Activated CD4-positive, alpha-beta T cell treated with anti-CD3 and anti-CD28 coated beads, Interleukin-2, amount 10 ng/mL, durations not matched to agents 7 days and 5 days (primary cell): ENCODE measurements at places on chromosomes 3 and 15. TPM values are rescaled to one million over a fixed set of nuclear protein-coding genes. Genes with fewer than 3 reads are reported as not detected.

GRCh38 chr3:140391061-140391460, 286.8 kb upstream of the TRIM42 start:
- DNase-seq, result no peak

DNA sequence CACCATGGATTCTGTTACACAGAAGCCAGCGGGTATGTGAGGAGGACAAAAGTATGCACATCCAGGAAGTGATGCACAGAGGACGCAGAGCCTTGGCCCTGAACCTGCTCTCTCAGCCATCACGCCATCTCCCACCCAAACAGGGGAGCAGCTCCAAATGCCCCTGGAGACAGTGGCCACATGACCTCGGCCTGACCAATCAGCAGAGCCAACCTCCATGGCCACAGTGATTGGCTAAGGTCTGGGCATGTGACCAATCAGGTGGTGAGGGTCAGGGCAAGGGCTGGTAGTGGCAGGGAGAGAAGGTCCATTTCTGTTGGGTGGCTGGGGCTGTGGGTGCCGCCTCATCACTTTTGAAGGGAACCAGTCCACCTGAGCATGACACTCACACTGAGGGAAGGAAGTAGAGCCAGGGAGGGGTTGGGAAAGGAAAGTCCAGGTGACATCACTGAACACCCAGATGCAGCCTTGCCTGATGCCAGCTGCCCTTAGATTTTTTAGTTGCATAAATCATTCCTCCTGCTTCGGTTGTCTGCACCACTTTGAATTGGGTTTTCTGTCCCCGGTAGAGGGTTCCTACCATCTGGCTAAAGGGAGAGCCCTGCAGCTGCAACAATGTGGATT, 70.3 kb upstream of the IQSEC1 start:
- DNase-seq, result no peak

GRCh38 chr15:69816522-69816921, 281.2 kb downstream of the TLE3 start:
- no peak for DNase-seq

- DNase-seq, result peak; percentile 78
Observed at GRCh38 chr3:112128843-112129727, 4.0 kb downstream of the GCSAM start.

GRCh38 chr3:85594676-85595075, 635.9 kb downstream of the CADM2 start:
- no peak for DNase-seq

DNA sequence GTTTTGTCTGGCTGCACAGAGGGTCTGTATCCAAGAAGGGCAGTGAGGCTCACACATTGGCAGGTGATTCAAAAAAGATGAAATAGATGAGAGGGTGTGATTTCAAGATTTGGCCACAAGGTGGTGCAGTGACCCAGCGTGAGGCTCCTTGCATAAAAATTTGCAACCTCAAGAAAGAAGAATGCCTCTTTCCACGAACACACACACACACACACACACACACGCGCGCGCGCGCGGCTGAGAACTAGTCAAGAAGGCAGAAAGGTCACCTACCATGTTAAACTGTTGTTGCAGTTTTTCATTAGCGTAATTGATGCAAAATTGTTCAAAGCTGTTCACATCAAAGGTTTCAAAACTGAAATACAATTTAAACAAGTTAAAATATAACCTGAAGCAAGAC, 39.2 kb downstream of the MYO5C start:
- DNase-seq, result peak; percentile 87

- DNase-seq, result no peak
Observed at GRCh38 chr3:50268703-50269451, at the start of gene SEMA3B. Gene SEMA3B (plus strand): TSS chr3:50269147. CDS start chr3:50269241, 94 bp downstream.

DNA sequence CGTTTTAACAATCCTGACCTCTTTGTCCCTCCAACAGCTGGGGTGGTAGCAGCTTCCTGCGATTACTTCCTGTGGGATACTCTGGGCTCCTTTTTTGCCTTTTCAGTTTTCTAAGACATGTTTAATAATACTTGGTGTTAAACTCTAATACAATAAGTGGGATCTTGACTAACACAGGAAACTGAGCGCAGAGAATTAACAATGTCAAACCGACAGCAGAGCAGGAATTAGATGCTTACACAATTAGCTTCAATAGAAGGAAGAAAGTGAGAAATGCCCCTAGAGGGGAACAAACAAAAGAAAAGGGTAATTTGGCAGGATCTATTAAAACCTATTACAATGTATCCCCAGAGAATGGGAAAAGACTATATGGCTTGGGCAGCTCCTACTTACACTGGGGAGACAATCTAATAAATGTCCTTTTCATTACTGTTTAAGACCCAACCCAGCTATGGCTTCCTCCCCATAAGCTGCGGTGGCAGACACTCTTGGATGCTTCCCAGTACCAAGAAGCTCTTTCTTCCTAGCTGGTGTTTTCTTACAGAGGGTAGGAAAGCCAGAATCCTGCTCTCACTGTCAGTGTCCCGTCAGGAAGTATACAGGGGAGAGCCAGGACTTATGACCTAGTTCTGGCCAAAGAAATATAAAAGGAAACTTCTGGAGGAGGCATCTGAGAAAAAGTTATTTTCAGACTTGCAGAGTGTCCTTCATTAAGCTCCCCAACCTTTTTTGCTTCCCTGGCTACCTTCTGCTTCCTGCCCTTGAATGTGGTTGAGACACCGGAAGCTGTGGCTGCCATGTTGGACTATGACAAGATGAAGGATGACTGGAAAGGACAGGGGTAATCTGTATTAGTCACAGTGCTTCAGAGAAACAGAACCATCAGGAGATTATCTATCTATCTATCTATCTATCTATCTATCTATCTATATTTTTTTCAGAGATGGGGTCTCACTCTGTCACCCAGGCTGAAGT, 194.1 kb upstream of the KBTBD8 start:
- DNase-seq, result no peak

GRCh38 chr3:228442-229182, 32.0 kb downstream of the CHL1 start:
- DNase-seq, result no peak

GRCh38 chr15:101441696-101442095, 47.8 kb downstream of the PCSK6 start:
- DNase-seq, result no peak

- no peak for DNase-seq
Observed at GRCh38 chr3:123758081-123758564, 126.0 kb downstream of the MYLK start.

- DNase-seq, result no peak
Observed at GRCh38 chr3:185715091-185715490, 109.8 kb downstream of the IGF2BP2 start.

- DNase-seq, result no peak
Observed at GRCh38 chr3:152469248-152470025, 200.7 kb downstream of the MBNL1 start.

DNA sequence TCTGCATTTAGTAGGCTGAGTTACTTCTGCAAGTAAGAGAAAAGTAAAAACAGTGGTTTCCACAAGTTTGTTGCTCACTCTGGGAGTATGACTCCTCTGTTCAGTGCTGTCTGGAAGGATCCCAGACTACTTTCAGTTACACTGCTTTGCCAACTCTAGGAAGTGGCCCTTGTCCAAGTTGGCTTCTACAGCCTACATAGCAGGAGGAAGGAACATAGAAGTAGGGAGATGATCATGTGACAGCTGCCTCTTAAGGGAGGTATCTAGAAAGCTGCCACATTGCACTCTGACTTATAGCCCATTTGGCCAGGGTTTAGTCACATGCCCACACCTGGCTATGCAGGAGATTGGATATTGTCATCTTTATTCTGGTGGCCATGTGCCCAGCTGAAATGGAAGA, 298.1 kb downstream of the NSUN3 start:
- DNase-seq, result no peak

- no peak for DNase-seq
Observed at GRCh38 chr3:151299006-151299405, 17.6 kb downstream of the GPR87 start.

DNA sequence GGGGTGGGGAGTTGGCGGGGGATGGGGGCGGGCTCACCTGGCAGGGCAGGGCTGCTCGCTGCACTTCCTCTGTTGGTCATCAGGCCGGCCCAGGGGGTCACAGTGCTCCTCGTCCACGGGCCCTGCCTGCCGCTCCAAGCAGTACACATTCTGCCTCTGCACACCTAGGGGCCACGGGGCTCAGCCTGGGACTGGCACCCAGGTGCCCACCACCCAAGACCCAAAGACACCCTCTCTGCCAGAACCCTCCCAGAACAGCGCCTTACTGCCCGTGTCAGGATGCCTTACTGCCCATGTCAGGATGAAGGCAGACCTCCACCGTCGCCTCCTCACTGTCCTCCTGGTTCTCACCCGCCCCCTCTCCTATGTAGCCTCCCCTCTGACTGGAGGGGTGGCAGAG, 43.2 kb downstream of the ADAMTS7 start:
- DNase-seq, result no peak

DNA sequence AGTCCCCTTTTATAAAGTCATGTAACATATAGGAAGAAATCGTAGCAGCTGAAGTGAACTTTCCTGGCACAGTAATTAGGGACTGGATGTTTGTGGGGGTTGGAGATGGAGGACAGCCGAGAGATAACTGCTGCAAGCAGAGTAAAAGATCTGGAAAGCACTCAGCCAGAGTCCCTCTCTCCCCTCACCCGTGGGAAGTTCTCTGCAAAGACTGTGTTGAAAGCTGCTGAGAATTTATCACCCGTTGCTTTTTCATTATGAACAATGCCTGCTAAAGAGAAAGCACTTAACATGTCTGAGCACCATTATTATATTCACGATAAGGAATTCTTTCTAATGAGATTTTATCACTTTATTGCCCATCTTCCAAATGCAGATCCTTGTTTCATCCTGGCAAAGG, 248.8 kb downstream of the SHOX2 start:
- DNase-seq, result no peak

- no peak for DNase-seq
Observed at GRCh38 chr3:169117264-169117663, 546.2 kb downstream of the MECOM start.

GRCh38 chr3:71130471-71131374, 452.8 kb downstream of the FOXP1 start:
- peak; percentile 85 for DNase-seq

- DNase-seq, result no peak
Observed at GRCh38 chr15:34759347-34759746, 4.5 kb upstream of the GJD2 start.

GRCh38 chr3:100175637-100176280, 61.5 kb upstream of the FILIP1L start:
- DNase-seq, result no peak

DNA sequence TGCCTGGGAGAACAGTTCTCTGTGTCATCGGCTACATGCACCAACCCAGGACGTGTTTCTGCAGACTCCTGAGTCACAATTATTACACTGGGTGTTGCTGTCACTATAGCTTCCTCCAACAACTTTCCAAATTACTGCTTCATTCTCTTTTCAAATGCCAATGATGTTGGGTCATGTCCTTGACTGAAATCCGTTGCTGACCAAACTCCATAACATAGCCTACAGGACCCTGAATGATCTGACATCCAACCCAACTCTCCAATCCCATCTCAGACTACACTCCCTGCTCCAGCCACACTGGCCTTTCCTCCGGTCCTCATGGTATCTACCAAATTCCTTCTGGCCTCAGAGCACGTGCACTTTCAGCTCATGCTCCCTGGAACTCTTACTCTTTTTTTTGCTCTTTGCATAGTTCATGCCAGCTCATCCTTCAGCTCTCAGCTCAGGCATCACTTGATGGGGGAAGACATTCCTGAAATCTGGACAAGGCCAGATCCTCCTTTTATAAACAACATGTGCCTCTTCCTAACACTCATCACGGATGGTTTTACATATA, 108.8 kb upstream of the PTPRG start:
- no peak for DNase-seq

DNA sequence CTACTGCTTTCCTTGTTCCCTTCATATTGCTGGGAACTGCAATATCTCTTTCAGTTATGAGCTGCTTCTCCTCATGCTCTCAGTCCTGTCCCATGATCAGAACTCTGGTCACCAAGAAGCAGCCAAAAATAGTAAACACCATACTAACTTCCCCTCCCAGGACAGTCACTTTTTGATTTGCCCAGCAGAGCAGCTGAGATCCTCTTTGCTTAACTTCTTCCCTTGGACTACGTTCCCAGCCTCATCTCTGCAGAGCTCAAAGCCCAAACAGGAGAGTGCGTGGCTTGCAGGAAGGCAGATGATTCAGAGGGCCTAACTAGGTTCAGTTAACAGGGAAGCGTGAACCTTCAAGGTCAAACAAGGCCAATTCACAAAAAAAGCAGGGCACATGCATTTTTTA, 153.2 kb downstream of the CTNNB1 start:
- DNase-seq, result no peak

DNA sequence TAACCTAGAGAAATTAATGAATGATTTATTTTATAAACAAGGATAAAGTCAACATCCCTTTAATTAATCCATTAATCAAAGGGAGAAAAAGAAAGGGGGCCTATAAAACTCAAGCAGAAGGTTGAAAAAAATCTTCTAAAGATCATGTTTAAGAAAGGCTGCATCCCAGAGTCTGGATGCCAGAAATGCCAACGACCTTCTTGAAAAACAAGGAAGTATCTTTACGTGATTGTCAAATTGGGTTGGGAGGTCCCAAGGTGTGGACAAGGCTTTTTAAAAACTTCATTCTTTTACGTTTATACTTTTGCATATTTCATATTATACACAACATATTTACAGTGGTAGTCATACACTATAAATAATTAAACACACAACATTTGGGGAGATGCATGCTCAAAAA, 1.6 kb downstream of the GOLGB1 start:
- no peak for DNase-seq

- DNase-seq, result no peak
Observed at GRCh38 chr3:76998555-76998954, 41.3 kb upstream of the ROBO2 start.

DNA sequence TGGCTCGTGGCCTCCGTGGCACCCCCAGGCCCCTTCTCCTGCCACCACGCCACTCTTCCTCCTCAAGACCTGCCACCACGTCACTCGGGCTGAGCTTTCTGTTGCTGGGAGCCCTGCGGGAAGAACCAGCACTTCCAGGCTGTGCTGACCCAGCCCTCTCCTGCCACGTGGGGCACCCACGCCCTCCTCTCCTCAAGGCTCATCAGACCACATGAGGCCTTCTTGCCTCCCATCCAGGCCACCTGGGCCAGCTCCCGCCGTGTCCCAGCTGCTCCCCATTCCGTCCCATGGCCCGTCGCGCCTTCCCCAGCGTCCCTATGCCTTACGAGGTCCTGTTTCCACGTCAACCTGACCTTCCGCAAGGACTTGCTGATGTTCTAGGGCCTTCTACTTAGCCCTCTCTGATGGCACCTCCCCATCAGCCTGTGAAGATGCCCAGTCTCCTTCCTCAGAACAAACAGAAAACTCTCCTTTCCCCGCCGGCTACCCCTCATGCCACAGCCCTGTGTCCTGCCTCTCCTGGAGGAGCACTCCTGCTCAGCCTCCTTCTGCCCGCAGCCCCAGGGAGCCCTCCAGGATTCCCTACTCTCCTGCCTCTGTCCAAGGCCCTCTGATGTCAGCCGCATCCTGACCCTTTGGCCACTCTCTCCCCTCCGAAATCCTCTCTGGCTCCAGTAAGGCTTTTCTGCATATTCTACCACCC, 71.1 kb upstream of the BLM start:
- no peak for DNase-seq

The MESP2 gene
- not detected for total RNA-seq

The ACOX2 gene
- total RNA-seq, result not detected

The ACP3 gene
- total RNA-seq, result not detected

The IL17RE gene
- 1.5 TPM for total RNA-seq

The RTP4 gene
- 19.4 TPM for total RNA-seq

The GOLGA6L6 gene
- not detected for total RNA-seq

The MRAS gene
- total RNA-seq, result not detected

The CPLX3 gene
- 0.19 TPM for total RNA-seq

The IL16 gene
- 242 TPM for total RNA-seq

The TM4SF1 gene
- not detected for total RNA-seq

The XYLB gene
- total RNA-seq, result 6.9 TPM

The ABHD10 gene
- total RNA-seq, result 40.0 TPM

The FBXL2 gene
- total RNA-seq, result not detected

The PIERCE2 gene
- not detected for total RNA-seq

The SYNM gene
- 0.08 TPM for total RNA-seq
